ENCODE measurements at places on chromosomes 1 and 21.

- no peak for DNase-seq
Observed at GRCh38 chr1:214321705-214322453, 40.9 kb downstream of the SMYD2 start.

GRCh38 chr1:4224684-4225467, 324.8 kb upstream of the C1orf174 start:
- no peak for DNase-seq

DNA sequence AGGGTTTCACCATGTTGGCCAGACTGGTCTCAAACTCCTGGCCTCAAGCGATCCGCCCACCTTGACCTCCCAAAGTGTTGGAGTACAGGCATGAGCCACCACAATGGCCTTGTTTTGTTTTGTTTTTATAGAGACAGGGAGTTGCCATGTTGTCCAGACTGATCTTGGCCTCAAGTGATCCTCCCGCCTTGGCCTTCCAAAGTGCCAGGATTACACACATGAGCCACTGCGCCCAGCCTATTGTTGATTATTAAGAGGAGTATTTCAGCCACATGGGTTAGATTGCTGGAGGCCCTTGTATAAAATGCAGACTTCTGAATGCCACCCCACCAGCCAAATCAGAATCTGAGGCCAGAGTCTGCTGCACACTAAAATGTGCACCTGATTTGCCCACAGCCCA, 57.2 kb upstream of the ANGPTL1 start:
- no peak for DNase-seq

DNA sequence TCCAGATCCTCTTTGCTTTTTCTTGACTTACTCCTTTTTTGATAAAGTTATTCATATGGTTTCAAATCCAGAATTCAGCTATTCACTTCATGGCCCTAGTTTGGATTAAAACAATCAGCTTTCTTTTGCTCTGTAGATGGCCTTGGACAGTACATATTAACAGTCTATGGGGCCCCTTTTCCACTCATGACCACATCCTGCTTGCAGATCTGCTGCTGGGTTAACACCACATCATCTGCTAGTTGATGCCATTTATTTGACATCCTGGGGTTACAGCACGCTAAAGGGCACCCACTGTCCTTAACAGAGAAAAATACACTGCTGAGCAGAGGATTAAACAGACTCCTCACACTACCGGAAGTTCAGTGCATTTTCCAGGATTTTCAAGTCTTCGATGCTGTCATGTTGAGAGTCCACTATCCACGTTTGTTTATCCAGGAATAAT, 941 bp upstream of the IFI16 start:
- peak; percentile 38 for DNase-seq

DNA sequence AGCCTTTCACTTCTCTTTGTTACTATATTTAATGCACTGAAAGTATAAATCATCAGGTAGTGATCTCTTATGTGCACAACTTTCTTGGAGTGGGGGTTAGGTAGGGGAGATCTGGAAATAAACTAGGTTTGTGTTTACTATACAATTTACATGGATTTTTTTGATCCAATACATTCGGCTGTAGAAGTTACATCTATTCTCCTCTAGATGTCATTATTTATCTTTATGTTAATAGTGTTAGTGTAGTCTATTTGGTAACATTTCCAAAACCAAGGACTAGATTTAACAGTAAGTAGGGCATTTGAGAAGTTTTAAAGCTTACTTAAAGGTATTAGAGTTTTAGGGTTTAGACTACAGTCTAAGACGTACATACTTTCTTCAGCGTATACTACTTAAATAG, 5.4 kb downstream of the VPS45 start:
- DNase-seq: no peak

- DNase-seq: no peak
Observed at GRCh38 chr21:36756527-36756926, 57.6 kb downstream of the SIM2 start.

DNA sequence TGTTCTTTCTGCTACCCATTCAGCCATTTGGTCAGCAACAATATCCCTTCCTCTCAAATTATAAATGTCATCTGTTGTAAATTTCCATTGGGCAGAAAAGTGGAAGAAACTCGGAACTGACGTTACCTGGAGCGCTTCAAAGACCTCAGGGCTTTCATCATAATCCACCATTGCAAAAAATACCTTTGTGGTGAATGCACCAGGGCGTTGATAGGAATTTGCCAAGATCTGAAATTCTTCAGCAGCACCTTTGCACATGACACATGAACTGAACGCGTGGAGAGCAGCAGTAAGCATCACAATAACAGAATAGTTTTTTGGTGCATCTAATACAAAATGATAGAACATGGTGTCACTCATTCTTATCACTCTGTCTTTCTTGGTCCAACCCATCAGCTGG, 3.1 kb upstream of the TEKT2 start:
- no peak for DNase-seq

DNA sequence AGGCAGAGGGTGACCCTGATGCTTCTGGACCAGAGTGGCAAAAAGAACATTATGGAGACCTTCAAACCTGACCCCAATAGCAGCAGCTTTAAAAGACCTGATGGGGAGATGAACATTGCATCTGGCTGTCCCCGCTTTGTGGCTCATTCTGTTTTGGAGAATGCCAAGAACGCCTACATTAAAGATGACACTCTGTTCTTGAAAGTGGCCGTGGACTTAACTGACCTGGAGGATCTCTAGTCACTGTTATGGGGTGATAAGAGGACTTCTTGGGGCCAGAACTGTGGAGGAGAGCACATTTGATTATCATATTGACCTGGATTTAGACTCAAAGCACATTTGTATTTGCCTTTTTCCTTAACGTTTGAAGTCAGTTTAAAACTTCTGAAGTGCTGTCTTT, 45.8 kb downstream of the TRAF5 start:
- DNase-seq: no peak

GRCh38 chr1:233904633-233905415, at the start of gene SLC35F3:
TSS of gene SLC35F3 (plus strand) at chr1:233904676.
- peak; percentile 3 for DNase-seq

GRCh38 chr1:170776252-170776651, 112.3 kb downstream of the PRRX1 start:
- no peak for DNase-seq

Measured in stimulated activated CD4-positive, alpha-beta T cell treated with anti-CD3 and anti-CD28 coated beads, Interleukin-2, amount 100 ng/mL, for 48 hours (primary cell).